SJSA1 (cell line): ENCODE measurements at places on chromosomes 1 and 21. TPM values are rescaled to one million over a fixed set of nuclear protein-coding genes. Genes with fewer than 3 reads are reported as not detected.
A peak's percentile ranks its signal among the peaks of the same experiment; 100 is the strongest.

- H3K27ac ChIP-seq, result no peak overlapping the region
- peaks cover 61% of the 10 kb centered on the region for H3K36me3 ChIP-seq
- H3K4me1 ChIP-seq, result peaks cover 34% of the 10 kb centered on the region
- no peak for DNase-seq
These were observed 6.3 kb downstream of the ATP2B4 start for GRCh38 chr1:203632941-203633340.

GRCh38 chr1:182337736-182338571 lies 53.6 kb downstream of the GLUL start:
- no peak for DNase-seq
- H3K36me3 ChIP-seq, result no peaks in the 10 kb centered on the region

- peak overlapping the region; percentile 53 for H3K4me3 ChIP-seq
- peaks cover 19% of the 10 kb centered on the region for H3K4me1 ChIP-seq
These were observed 1.1 kb downstream of the POGZ start for GRCh38 chr1:151457911-151458801.

DNA sequence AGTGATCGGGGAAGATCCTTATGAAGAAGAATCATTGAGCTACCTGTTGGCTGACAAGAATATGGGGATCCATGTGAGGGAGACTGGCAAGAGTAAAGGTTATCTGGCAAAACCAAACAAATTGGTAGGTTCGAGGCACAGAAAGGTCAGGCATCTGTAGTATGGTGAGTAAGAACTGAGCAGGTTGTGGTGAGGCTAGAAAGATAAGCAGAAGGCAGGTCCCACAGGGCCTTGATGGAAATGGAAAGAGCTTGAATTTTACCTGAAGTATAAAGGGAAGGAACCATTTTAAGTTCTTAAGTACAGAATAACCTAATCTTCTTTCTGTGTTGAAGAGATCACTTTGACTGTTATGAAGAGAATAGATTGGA lies 11.1 kb downstream of the PTPRC start:
- no peak overlapping the region for H3K27ac ChIP-seq
- H3K27me3 ChIP-seq, result no peaks in the 10 kb centered on the region
- no peaks in the 10 kb centered on the region for H3K4me1 ChIP-seq
- no peak for DNase-seq

- no peak overlapping the region for H3K27ac ChIP-seq
- DNase-seq, result no peak
- H3K4me1 ChIP-seq, result peaks cover 19% of the 10 kb centered on the region
- 0 out of 2 replicates have a peak, but pooled peaks cover 3% of the 10 kb centered on the region for H3K36me3 ChIP-seq
- H3K27me3 ChIP-seq, result no peaks in the 10 kb centered on the region
- no peak overlapping the region for H3K4me3 ChIP-seq
These were observed 14.8 kb downstream of the PSEN2 start for GRCh38 chr1:226884966-226885820.

- H3K27ac ChIP-seq, result no peak overlapping the region
- H3K27me3 ChIP-seq, result no peaks in the 10 kb centered on the region
- H3K36me3 ChIP-seq, result no peaks in the 10 kb centered on the region
- H3K4me1 ChIP-seq, result peaks cover 4% of the 10 kb centered on the region
- H3K4me3 ChIP-seq, result no peak overlapping the region
These were observed 23.1 kb upstream of the RGS4 start for GRCh38 chr1:163046071-163046470.

DNA sequence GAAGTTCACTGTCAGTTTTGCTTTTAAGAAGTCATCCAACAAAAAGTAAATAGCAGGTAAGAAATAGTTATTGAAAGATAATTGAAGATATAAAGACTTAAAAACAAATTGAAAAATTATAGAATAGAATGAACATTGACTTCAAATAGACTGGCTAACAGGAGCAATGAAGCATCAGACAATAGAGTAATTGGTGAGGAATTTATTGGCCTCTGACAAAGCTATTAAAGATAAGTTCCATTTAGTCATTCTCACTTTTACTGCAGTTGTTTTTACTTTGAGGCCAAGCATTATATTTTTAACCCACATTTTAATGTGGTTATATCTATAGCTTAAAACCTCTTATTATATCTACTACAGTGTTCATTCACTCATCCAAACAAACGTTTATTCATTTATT lies 228.8 kb upstream of the ADGRL2 start:
- no peaks in the 10 kb centered on the region for H3K4me1 ChIP-seq
- 0 out of 2 replicates have a peak, but pooled peaks cover 2% of the 10 kb centered on the region for H3K27me3 ChIP-seq
- no peak overlapping the region for H3K27ac ChIP-seq
- no peak for DNase-seq
- no peaks in the 10 kb centered on the region for H3K36me3 ChIP-seq
- H3K4me3 ChIP-seq, result no peak overlapping the region

- no peak overlapping the region for H3K27ac ChIP-seq
- DNase-seq, result no peak
- no peaks in the 10 kb centered on the region for H3K36me3 ChIP-seq
- no peak overlapping the region for H3K4me3 ChIP-seq
These were observed 12.4 kb upstream of the PAPPA2 start for GRCh38 chr1:176450526-176450925.

DNA sequence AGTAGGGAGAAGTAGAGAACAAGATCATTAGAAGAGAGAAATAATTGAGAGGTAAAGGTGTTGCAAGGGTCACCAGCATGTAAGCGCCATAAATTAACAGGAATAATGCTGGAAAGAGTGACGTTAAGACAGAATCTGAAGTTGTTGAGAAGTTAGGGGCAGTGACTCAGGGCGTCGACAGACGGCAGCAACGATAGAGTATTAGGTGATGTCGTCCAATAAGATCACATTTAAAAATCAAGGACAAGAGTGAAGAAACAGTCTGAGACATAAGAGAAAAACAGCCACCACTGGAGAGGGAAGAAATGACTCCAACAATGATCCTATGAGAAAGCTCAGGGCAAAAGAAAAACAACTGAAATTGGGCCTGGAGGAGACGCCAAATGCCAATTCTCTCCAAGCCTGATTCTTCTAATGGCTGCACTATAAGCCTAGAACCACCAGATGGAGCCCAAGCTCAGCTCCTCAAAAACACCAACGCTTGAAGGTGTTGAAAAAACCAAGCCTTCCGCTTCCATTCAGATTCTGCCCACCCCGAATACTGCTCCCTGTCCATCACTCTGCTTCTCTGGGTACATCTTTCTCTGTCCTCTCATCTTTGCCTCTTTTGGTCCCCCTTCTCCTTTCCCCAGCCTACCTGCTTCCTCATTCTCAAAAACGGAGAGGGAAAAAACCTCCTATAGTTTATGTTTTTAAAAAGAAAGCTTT lies 70.0 kb downstream of the LUZP1 start:
- H3K4me3 ChIP-seq, result no peak overlapping the region
- DNase-seq, result peak; percentile 68
- H3K36me3 ChIP-seq, result peaks cover 21% of the 10 kb centered on the region
- H3K4me1 ChIP-seq, result peaks cover 59% of the 10 kb centered on the region
- no peak overlapping the region; the same call in 1 of the 2 replicates for H3K27ac ChIP-seq

GRCh38 chr1:110477967-110478640 lies 27.2 kb downstream of the PROK1 start:
- no peak for DNase-seq
- no peak overlapping the region for H3K4me3 ChIP-seq
- no peaks in the 10 kb centered on the region; the same call in 1 of the 2 replicates for H3K27me3 ChIP-seq
- no peaks in the 10 kb centered on the region for H3K36me3 ChIP-seq
- H3K4me1 ChIP-seq, result peaks cover 12% of the 10 kb centered on the region
- H3K27ac ChIP-seq, result no peak overlapping the region

GRCh38 chr1:47508702-47509431 lies 71.0 kb downstream of the FOXD2 start:
- H3K4me3 ChIP-seq, result peak overlapping the region; percentile 34
- DNase-seq, result no peak
- H3K27ac ChIP-seq, result no peak overlapping the region
- H3K27me3 ChIP-seq, result peaks cover 4% of the 10 kb centered on the region; the same call in 1 of the 2 replicates
- H3K4me1 ChIP-seq, result peaks cover 10% of the 10 kb centered on the region
- H3K36me3 ChIP-seq, result no peaks in the 10 kb centered on the region

- H3K36me3 ChIP-seq, result no peaks in the 10 kb centered on the region
- no peak overlapping the region for H3K27ac ChIP-seq
- H3K4me1 ChIP-seq, result no peaks in the 10 kb centered on the region; the same call in 1 of the 2 replicates
These were observed 105.3 kb downstream of the DISP1 start for GRCh38 chr1:222920169-222920568.

DNA sequence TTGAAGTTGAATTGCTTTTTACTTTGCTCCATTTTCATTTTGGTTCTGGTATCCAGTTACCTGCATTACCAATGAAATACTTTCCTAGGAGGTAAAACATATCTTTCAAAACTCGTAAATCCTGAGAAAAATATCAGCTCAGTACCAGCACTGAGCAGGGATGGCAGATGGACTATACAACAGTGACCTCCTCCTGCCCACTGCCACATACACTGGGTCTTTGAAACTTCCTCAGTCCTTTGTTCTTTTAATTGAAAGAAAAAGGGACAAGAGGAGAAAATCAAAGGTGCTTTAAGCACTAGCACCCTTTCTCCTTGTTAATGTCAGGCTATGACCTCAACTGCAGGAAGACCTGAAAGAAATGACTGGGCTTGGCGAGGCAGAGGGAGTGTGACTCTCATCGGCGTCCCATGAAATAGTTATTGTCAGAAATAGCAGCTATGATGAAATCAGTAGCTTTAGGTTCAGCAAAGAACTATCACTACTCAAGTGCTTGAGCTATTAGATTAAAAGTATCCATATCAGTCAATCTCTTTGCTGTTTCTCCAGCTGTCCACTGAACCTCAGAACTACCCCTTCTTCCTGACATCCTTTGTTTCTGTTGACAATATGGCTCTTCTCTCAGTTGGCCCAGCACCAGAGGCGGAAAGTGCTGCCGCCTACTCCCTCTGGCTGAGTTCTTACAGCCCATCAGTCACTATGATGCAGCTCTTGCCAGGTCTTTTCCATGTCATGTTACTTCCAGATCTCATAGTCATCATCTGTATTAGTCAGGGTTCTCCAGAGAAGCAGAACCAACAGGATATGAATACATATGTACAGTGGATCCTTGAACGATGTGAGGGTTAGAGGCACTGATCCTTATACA lies 207.0 kb upstream of the MAP1LC3C start:
- DNase-seq, result no peak
- no peak overlapping the region for H3K4me3 ChIP-seq
- H3K4me1 ChIP-seq, result no peaks in the 10 kb centered on the region
- no peaks in the 10 kb centered on the region for H3K36me3 ChIP-seq
- H3K27ac ChIP-seq, result no peak overlapping the region

GRCh38 chr1:168466092-168466713 lies 77.6 kb downstream of the XCL2 start:
- H3K27me3 ChIP-seq, result no peaks in the 10 kb centered on the region
- no peak overlapping the region for H3K4me3 ChIP-seq
- no peak for DNase-seq
- H3K27ac ChIP-seq, result no peak overlapping the region

GRCh38 chr1:205907794-205908193 lies 35.5 kb downstream of the SLC26A9 start:
- peak; percentile 19 for DNase-seq
- no peak overlapping the region for H3K4me3 ChIP-seq
- no peaks in the 10 kb centered on the region for H3K36me3 ChIP-seq
- H3K4me1 ChIP-seq, result no peaks in the 10 kb centered on the region
- no peak overlapping the region for H3K27ac ChIP-seq

- H3K36me3 ChIP-seq, result no peaks in the 10 kb centered on the region
- H3K27ac ChIP-seq, result peak overlapping the region; percentile 13; the same call in 1 of the 2 replicates
- H3K4me1 ChIP-seq, result peaks cover 15% of the 10 kb centered on the region
These were observed 148.9 kb downstream of the RHOU start for GRCh38 chr1:228884196-228884595.

DNA sequence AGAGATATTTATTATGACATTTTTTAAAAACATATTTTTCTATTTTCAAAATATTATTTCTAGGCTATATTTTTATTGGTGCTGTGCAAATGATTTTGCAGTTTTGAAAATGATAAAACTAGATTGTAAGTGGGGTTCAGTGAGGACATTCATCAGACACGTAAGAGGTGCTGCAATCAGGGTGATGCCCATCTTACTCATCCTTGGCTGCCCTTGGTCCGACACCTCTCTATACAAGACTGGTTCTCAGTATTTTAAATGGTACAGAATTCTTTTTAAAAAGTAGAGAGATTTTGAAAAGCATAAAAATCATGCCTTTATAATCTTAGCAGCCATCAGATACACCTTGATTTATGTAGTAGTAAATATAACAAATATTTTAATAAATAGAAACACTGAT lies 24.0 kb downstream of the HENMT1 start:
- DNase-seq, result no peak
- no peaks in the 10 kb centered on the region for H3K4me1 ChIP-seq
- H3K4me3 ChIP-seq, result no peak overlapping the region
- no peaks in the 10 kb centered on the region for H3K27me3 ChIP-seq

GRCh38 chr21:34031835-34032370 lies 41.5 kb upstream of the MRPS6 start:
- H3K4me1 ChIP-seq, result peaks cover 38% of the 10 kb centered on the region
- no peaks in the 10 kb centered on the region for H3K36me3 ChIP-seq
- no peaks in the 10 kb centered on the region for H3K27me3 ChIP-seq

DNA sequence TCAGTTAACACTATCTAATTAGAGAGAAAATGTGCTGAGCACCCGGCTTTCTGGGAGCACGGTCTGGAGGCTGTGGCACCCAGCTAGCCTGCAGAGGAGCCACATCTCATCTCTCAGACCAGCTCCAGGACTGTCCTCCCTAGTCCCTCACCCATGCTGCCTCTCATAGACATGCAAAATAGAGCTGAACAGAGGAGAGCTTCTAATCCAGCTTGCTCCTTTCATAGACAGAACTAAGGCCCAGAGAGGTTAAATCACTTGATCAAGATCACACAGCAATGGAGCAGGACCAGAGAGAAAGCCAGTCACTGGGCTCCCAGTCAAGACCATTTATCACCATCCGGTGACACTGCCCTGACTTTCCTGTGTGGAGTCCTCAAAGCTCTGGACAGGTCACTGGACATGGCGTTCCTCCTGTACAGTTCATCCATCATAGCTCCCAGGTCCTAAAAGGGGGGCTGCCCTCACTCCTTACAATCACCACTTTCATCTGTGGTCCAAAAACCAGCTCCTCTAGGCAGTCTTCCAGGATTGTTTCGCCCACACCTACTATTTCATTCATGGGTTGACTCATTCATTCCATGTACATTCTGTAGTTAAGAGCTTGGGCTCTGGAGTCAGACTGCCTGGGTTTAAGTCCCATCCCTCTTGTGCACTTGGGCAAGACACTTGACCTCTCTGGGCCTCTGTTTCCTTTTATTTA lies 8.8 kb upstream of the CAMK2N1 start:
- peak; percentile 77 for DNase-seq
- H3K27ac ChIP-seq, result peak overlapping the region; percentile 45
- no peaks in the 10 kb centered on the region for H3K27me3 ChIP-seq
- H3K4me3 ChIP-seq, result no peak overlapping the region
- H3K4me1 ChIP-seq, result peaks cover 32% of the 10 kb centered on the region

Gene CASQ1
- total RNA-seq, result not detected in 2 replicates

Gene KANK4
- not detected in 2 replicates for total RNA-seq

Gene FMO4
- total RNA-seq, result 2.8 TPM in 1 of 2 replicates, not detected in the other

Gene MRPL37
- total RNA-seq, result 133 and 157 TPM in 2 replicates

Gene CLCA2
- total RNA-seq, result not detected in 2 replicates

Gene FBXO44
- total RNA-seq, result 3.2 and 7.8 TPM in 2 replicates

Gene ANKRD65
- total RNA-seq, result not detected in 2 replicates

Gene RCSD1
- 1.3 and 2.3 TPM in 2 replicates for total RNA-seq

Gene DMRTA2
- total RNA-seq, result 15.0 and 16.3 TPM in 2 replicates

Gene KCND3
- total RNA-seq, result 0.25 TPM in 1 of 2 replicates, not detected in the other

Gene PEAR1
- 0.53 and 1.0 TPM in 2 replicates for total RNA-seq

Gene CDC20
- 194 and 257 TPM in 2 replicates for total RNA-seq

Gene PODN
- 1.3 and 4.1 TPM in 2 replicates for total RNA-seq

Gene MPL
- not detected in 2 replicates for total RNA-seq

Gene KPRP
- total RNA-seq, result not detected in 2 replicates
